ENCODE measurements at places on chromosomes 16 and 17. TPM values are rescaled to one million over a fixed set of nuclear protein-coding genes. Genes with fewer than 3 reads are reported as not detected.

The KRTAP1-5 gene
- polyA plus RNA-seq = not detected

DNA sequence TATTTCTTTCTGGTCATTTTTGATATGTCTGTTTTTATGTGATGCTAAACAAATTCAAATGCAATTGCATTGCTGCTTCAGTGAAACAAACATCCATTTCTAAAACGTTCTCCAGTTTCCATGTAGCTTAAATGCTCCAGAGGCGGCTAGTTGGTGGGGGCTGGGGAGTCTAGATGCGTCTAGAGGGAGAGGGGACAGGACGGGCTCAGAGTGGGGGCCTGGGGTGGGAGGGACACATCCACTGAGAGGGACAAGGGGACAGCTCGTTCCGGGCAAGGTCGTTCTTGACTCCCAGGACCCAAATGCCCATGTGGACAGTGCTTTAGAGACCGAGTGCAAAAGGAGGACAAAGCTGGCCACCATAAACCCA, 102.3 kb downstream of the FOXL1 start:
- no peak for DNase-seq

The RHBDL1 gene
- 4.1 TPM for polyA plus RNA-seq

DNA sequence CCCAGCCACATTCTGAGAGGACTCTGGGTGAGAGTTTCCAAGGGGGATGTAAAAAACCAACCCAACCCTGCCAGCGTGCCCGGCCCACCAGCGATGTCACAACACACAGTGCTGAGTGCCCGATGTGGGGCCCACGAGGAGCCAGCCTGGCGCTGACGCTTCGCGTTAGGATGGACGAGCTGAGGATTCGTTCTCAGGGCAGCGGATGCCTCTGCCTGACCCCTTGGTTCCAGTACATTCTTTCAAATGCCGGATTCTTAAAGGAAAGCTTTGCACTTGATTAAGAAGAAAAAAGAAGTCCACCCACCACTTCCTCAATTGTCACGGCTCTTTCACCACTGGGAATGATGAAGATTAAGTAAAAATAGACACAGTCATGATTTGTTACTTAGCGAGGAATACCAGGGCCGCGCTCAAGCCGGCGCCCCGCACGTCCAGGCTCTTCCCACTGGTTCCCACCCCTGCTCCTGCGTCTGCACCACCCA, 79.4 kb downstream of the IRF8 start:
- DNase-seq = no peak

DNA sequence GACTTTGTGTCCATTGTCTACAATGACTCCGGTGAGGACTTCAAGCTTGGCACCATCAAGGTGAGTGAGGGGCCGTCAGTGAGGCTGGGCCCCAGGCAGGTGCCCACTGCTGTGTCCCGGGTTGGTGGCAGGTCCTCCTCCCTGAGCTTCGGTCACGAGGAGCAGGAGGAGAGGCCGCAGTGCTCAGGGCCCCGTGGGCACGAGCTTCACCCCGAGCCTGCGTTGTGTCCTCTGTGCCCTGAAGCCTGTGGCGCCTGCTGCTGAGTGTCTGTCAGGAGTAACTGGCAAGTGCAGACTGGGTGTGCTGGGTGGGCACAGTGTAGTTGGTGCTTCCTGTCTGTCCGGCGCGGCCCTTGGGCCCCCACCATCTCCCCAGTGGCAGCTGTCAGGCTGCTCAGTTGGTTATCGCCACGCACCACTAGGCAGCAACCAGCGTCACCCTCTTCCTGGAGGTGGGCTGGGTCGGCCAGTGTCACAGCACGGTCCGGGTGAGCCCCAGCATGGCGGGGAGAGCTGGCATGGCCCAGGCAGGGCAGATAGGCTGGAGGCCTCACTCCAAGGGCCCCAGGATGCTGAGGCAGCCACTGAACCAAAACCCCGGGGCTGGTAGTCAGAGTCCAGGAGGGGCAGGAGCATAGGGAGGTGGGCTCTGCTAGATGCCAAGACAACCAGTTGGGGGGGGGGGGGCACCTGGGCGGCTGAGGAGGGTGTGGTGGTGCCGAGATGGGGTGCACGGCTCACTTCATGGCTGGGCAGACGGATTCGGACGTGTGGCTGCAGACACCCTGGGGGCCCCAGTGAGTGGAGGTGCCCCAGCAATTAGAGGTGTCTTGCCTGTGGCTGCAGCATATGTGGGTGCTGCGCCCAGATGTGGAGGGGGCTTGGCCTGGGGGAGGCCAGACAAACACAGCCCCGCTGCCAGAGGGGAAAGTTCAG, 39.3 kb downstream of the TSC2 start:
- DNase-seq = no peak

DNA sequence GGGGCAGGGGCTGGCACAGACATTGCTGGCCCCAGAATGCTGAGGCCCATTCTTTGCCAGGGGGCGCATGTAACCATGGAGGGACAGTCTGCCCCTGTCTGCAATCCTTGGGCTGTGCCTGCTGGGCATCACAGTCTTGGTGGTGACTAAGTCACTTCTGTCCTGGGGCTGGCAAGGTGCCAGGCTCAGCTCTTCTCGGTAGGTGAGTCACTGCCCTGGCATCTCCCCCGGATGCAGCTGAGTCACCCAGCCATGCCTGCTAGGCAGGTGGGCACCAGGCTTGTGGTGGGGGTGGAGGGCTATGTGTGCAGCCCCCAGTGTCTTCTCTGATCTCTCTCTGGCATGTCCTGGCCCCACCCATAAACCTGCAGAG, 5.6 kb downstream of the RARA start:
- peak; percentile 60 for DNase-seq

- no peak for DNase-seq
These were observed 76.4 kb downstream of the WWP2 start for GRCh38 chr16:69838489-69838888.

DNA sequence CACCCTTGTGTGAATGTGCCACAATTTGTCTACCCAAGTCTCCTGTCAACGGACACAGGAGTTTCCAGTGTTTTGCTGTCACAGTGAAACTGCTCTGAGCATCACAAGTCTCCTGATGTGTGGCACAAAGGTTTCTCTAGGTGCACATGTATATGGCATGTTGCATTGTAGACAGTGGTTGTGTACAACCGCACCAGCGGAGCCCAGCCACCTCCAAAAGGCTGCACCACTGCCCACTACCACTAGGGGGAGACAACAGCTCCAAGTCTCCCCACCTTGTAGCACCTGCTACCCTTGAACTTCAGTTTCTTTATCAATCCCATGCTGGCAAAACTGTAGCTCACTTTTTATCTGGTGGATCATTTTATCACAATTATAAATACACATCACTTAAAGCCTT, 95.5 kb upstream of the ZNF469 start:
- peak; percentile 60 for DNase-seq

The PDIA2 gene
- 1.7 TPM for polyA plus RNA-seq

GRCh38 chr16:22284637-22285036, 12.6 kb upstream of the POLR3E start:
- no peak for DNase-seq

GRCh38 chr16:57367116-57367752, 5.1 kb upstream of the CX3CL1 start:
- DNase-seq = no peak

The ANKRD40CL gene
- polyA plus RNA-seq = not detected

The MT4 gene
- not detected for polyA plus RNA-seq

GRCh38 chr16:67230809-67231660, 4.1 kb downstream of the TMEM208 start:
- no peak for DNase-seq

GRCh38 chr17:16446338-16446983, 31.1 kb downstream of the TRPV2 start:
- no peak for DNase-seq

DNA sequence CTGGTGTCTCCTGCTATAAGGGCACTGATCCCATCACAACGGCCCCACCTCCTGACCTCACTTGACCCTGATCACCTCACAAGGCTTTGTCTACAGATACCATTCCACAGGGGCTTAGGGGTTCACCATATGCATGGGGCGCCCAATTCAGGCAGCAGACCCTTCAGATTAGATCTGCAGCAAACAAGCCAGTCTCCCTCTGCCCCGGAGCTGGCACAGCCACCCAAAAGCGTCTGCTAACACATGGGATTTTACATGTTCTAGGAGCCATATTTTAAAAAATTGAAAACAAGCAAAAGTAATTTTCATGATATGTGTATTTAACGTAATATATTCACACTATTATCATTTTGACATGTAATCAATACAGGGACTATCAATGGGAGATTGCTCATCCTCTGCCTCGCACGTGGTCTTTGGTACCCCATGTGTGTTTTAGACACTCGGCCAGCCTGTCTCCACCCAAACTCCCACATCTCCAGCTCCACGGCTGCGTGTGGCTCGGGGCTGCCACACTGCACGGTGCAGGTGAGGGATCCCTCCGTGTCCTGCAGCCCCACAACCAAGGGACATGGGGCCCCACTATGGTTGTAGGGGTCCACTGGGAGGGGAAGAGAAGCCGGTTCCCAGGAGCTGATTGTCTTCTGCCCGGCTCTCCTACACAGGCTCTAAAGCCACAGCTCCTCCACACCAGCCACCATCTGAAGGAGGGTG, 107.6 kb downstream of the RBFOX3 start:
- no peak for DNase-seq

The ASPA gene
- polyA plus RNA-seq = not detected

DNA sequence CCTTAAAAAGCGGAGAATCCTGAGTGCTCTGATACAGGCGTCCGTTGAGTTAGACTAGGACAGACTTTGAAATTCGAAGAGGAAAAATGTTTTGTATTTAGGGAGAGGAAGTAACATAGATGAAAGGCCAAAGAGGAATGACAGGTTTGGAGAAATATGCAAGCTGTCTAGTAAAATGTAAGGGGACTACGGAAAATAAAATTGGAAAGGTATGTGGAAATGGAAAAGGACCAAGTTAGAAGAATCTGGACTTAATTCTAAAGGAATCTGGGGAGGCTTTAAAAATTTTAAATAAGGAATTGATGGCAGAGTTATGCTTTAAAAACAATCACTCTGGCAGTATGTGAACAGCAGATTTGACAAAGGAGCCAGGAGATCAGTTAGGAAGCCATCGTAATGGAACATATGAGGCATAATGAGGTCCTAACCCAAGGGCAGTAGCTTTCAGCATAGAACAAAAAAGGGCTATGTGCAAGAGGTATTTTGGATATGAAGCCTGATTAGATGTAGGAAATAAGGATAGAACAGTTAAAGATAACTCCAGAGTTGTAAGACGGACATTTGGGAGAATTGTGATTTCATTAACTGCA, 38.3 kb downstream of the CYB561 start:
- no peak for DNase-seq

The DOC2A gene
- 10.3 TPM for polyA plus RNA-seq

DNA sequence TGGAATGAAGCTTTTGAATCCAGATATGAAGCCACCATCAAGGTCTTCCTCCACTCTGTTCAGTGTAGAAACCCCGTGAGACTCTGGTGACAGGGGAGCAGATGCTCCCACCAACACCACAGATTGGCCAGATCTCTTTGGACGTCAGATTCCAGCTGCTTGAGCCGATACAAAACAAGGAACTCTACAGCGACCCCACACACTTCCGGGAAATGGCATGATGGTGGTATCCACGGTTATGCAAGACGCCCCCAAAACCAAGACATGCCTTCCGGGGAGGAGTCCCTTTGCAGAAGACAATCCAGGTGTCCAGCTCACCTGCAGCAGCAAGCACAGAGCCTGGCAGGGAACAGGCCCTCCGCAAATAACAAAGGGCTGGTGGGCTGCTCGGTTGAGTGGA, 19.8 kb upstream of the PITPNA start:
- no peak for DNase-seq
